Activated CD8-positive, alpha-beta memory T cell treated with anti-CD3 and anti-CD28 coated beads, Interleukin-2, amount 50 U/mL, for 48 hours (primary cell): ENCODE measurements at places on chromosomes 5 and 9.
A peak's percentile ranks its signal among the peaks of the same experiment; 100 is the strongest.

GRCh38 chr9:99823681-99824377 lies 2.1 kb downstream of the NR4A3 start:
- DNase-seq: peak; percentile 90

- no peak for DNase-seq
Measured at GRCh38 chr5:170228762-170229435, 3.9 kb upstream of the C5orf58 start.

- no peak for DNase-seq
Measured at GRCh38 chr5:29982457-29982856, 1211.0 kb upstream of the CDH6 start.

- DNase-seq: peak; percentile 64
Measured at GRCh38 chr9:133955821-133956411, 36.2 kb downstream of the VAV2 start.

- no peak for DNase-seq
Measured at GRCh38 chr5:31442058-31442745, 89.7 kb downstream of the DROSHA start.
